ENCODE measurements at places on chromosomes 7 and 10. TPM values are rescaled to one million over a fixed set of nuclear protein-coding genes. Genes with fewer than 3 reads are reported as not detected.

The FAM180A gene
- not detected for total RNA-seq

The VSIR gene
- total RNA-seq: 109 TPM

The TCAF2 gene
- total RNA-seq: 50.8 TPM

The SPDYE11 gene
- not detected for total RNA-seq

The NACAD gene
- 0.60 TPM for total RNA-seq

The FBH1 gene
- 61.6 TPM for total RNA-seq

The ABCB8 gene
- 53.3 TPM for total RNA-seq

The METTL2B gene
- total RNA-seq: 23.3 TPM

The PTPN20 gene
- 0.45 TPM for total RNA-seq

The PRSS37 gene
- total RNA-seq: not detected

The SEMA3D gene
- total RNA-seq: not detected

The HOXA6 gene
- total RNA-seq: not detected

The EIF5AL1 gene
- 1.7 TPM for total RNA-seq

The BTRC gene
- 15.5 TPM for total RNA-seq

The OGDH gene
- total RNA-seq: 166 TPM

The OR2A1 gene
- total RNA-seq: not detected
